Mammary epithelial cell (primary cell): ENCODE measurements at places on chromosomes 2 and 18.

DNA sequence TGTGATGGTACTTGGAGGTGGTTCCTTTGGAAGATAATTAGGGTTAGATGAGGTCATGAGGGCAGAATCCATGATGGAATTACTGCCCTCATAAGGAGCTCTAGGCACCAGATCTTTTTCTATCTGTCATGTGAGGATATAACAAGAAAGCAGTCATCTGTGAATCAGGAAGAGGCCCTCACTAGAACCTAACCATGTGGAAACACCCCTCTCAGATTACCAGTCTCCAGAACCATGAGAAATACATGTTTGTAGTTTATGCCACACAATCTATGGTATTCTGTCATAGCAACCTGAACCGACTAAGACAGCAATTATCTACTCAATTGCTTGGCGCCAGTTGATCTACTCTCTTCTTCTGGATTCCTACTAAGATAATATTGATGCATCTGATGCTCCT, 2.4 kb upstream of the SERPINB10 start:
- DNase-seq, result no peak

DNA sequence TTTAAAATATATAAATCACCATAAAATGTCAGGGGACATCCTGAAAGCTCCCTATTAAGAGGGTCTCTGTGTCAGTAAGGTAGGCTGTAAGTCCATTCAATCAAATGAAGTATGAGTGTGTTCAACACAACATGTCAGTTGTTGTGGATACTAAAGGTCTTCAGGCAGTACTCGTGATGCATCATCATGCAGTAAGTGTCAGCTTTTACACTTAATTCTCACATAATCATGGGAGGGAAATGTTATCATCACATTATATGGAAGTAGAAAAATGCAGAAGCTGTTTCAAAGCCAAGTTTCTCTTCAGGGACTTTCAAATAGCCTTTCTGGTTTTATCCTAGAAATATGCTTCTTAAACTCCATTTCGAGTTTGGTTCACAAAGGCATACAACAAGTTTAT, 477.1 kb upstream of the ID2 start:
- DNase-seq, result no peak

DNA sequence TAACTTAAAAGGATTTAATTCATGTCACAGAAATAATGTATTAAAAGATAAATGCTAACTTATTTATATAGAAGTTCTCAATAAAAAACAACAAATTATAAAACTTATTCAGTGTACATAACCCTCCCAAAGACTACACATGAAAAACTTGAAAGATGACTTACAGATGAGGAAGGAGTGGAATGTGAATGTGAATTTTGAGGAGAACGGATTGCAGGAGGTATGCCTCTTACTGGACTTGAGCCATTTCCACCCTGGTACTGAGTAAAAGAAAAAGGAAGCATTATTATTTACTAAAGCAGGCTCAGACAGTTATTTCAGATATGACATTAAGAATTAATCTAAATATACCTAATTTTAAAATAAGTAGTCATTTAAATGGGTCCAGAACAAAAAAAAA, 104.4 kb downstream of the TLK1 start:
- DNase-seq, result no peak

DNA sequence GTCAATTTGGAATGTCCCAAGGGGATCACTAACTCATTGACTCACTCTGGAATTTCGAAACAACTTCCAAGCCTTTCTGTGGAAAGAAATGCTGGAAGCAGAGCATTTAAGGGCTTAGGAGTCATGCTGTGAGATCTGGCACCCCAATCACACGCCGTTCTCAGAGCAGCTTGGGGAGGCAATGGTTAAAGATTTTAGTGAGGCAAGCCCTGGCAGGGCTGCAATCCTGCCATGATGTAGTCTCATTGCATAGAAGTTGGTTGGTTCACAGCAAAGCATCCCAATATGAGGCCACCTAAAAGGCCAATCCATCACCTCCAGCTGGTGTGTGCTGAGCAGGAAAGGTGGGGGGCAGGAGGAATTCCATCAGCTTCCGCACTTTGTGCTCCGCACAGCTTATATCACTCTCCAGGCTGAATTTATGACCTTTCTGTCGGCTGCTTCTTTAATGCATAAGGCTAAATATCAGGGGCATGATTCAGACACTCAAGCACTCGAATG, 1043.9 kb upstream of the POU3F3 start:
- DNase-seq, result no peak
